ENCODE measurements at places on chromosomes 12 and 14. TPM values are rescaled to one million over a fixed set of nuclear protein-coding genes. Genes with fewer than 3 reads are reported as not detected.

HSPB8 gene
- polyA plus RNA-seq = not detected

PLEK2 gene
- polyA plus RNA-seq = not detected

FRMD6 gene
- 5.7 TPM for polyA plus RNA-seq

CLEC6A gene
- not detected for polyA plus RNA-seq

CIDEB gene
- not detected for polyA plus RNA-seq

KRT82 gene
- polyA plus RNA-seq = not detected

RPL36AL gene
- polyA plus RNA-seq = 130 TPM

ALG10B gene
- 5.7 TPM for polyA plus RNA-seq

RNF212B gene
- polyA plus RNA-seq = not detected

MTERF2 gene
- 47.8 TPM for polyA plus RNA-seq

IAPP gene
- not detected for polyA plus RNA-seq

RPL10L gene
- polyA plus RNA-seq = not detected

GPD1 gene
- polyA plus RNA-seq = 1.5 TPM

TAS2R13 gene
- 0.52 TPM for polyA plus RNA-seq
